Adipocyte (in vitro differentiated cells): ENCODE measurements at places on chromosomes 13 and 19.

GRCh38 chr13:58908019-58908679 is 1255.6 kb downstream of the DIAPH3 start:
- no peak for DNase-seq

DNA sequence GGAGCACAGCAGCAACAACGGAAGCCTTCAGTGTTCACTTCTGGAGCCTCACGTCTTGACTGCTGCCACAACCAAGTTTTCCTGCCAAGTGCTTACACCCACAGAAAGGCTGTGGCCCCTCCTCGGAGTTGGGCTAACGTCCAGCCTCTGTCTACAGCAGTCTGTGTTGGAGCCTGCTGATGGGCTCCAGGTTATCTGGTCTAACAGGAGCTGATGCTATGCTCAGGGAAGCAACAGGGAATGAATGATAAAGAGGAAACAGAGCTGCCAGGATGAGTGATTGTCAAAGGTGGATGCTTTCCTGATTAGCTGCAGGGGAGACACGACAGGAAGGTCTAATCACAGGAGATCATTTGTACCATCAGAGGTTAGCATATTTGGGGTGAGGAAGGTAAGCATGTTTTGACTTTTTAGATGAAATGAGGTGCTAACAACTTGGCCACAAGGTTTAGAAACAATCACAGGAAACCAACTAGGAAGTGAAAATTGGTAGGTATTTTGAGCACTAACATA is 53.8 kb upstream of the RCBTB2 start:
- no peak for DNase-seq

DNA sequence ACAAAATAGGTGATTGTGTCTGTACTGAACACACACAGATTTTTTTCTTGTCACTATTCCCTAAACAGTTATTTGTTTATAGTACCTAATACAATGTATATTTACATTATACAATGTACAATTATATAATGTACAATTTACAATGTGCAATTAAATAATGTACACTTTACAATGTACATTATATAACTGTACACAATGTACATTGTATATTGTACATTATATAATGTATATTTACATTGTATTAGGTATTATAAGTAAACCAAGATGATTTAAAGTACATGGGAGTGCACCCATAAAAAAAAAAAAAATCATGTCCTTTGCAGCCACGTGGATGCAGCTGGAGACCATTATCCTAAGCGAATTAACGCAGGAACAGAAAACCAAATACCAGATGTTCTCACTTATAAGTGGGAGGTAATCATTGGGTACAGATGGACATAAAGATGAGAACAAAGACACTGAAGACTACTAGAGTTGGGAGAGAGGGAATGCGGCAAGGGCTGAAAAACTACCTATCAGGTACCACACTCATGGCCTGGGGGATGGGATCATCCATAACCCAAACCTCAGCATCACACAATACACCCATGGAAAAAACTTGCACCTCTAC is 68.1 kb downstream of the ABCC4 start:
- no peak for DNase-seq

- peak; percentile 57 for DNase-seq
Measured at GRCh38 chr19:35528218-35529038, at the start of gene SBSN. Gene SBSN, minus strand, starts transcription at chr19:35528311. Its CDS starts 30 bp downstream, at chr19:35528281.

DNA sequence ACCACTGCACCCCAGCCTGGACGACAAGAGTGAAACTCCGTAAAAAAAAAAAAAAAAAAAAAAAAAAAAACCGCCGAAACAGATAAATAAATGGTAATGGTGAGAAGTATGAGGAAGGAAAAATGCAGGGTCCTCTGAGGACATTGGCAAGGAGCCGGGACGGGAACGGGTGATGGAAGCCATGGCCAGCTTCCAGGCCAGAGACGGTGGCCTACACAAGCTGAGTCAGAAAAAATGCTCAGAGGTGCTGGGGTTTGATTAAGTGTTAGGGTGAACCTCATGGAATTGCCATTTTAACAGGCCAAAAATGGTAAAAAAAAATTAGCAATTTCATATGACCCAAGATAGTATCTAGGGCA is 866 bp upstream of the ZSWIM4 start:
- DNase-seq: peak; percentile 77

GRCh38 chr19:49877879-49878743 is 609 bp downstream of the TBC1D17 start:
- peak; percentile 100 for DNase-seq

GRCh38 chr19:45508861-45509691 is 1.8 kb downstream of the VASP start:
- peak; percentile 74 for DNase-seq

- DNase-seq: no peak
Measured at GRCh38 chr19:49716154-49716553, 25.2 kb downstream of the CPT1C start.

DNA sequence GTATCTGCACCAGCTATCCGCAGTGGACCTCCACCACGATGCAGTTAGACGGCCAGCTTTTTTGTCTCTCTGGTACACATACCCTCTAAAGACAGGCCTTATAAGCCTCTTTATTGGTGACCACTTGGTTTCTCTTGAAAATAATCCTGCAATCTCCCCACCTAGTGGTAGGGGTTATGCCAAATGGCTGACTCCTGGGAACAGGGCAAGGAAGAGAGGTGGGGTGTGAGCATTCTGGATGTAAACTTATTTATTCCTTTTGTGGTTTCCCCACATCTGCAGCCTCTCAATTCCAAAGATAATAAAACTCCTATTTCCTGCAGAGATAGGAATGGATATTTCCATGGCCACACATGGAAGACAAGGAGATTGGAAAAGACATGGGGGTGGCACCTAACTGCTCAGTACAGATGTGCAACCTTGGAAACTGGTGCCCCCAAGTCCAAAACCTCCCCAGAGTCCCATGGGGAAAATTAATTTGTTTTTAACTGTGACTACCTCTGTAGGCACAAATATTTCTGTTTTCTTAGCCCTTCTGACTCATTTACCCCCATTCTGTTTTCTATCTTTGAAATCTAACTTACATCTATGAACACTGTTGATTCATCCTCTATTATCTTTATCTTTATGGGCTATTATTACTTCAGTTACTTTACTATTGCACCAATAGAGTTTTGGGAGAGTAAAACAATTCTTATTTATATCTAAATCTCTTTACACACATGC is 112.7 kb upstream of the TSHZ3 start:
- no peak for DNase-seq

DNA sequence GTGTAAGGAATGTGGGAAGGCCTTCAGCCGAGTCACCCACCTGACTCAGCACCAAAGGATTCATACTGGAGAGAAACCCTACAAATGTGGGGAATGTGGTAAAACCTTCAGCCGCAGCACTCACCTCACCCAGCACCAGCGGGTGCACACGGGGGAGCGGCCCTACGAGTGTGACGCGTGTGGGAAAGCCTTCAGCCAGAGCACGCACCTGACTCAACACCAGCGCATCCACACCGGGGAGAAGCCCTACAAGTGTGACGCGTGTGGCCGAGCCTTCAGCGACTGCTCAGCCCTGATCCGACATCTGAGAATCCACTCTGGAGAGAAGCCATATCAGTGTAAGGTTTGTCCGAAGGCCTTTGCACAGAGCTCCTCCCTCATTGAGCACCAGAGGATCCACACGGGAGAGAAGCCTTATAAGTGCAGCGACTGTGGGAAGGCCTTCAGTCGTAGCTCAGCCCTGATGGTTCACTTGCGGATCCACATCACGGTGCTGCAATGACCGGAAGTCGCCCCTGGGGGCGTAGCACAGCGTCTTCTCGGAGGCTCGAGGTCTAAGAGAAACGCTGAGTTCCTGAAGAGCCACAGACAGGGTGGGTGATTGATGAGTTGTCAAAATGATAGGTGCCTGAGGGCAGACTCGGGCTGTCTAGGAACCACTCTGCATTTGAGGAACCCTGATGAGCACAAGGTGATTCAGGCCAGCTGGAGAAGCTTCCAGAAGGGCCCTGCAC is 12.2 kb downstream of the ZSCAN22 start:
- no peak for DNase-seq

GRCh38 chr13:86870444-86870843 is 800.7 kb upstream of the SLITRK5 start:
- peak; percentile 42 for DNase-seq

- DNase-seq: peak; percentile 38
Measured at GRCh38 chr13:73231471-73231870, 172.7 kb downstream of the KLF5 start.

DNA sequence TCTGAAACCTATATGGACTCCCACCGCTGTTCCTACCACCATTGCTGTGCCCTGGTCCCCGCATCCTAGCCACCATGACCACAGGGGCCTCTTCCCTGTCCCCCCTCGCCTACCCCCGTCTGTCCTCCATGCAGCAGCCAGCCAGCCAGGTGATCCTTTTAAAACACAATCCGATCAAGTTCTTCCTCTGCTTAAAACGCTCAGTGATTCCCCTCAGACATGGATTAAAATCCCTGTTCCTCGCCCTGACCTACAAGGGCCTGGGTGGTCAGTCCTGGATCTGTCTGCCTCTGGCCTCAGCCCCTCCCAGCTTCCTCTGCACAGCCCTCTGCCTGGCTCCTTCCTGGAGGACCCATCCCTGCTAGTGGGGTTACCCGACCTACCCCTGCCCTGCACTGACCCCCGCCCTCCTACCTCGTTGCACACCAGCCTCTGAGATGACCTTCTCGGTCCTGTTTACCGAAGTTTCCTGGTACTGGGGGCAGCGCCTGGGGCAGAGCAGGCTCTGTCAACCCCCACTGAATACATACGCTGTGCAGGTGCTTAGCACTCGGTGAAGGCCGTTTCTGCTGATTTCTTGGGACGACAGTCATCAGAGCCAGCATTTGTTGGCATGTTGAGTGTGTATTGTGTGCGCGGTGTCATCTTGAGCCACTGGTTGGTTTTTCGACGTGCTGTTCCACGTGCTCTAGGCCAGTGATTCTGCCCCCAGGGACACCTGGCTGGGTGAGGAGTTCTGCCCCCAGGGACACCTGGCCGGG is 14.7 kb upstream of the LENG8 start:
- DNase-seq: no peak

DNA sequence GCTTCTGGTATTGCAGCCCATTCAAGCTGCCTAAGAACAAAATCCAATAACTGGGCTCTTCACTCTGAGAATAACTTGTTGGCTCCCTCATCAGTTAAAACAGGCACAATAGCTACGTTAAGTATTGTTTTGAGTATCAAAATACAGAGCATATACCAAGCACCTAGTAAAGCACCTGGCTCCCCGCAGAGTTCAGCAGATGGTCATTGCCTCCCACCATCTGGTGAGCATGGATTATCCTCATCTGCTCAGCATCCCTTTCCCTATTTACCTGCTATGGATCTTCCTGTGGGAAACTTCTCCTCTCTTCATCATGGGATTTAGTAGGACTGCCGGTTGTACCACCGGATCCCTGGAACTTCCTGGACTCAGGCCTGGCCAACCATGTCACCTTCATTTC is 199.2 kb upstream of the MAB21L1 start:
- DNase-seq: no peak
